ENCODE measurements at places on chromosomes 3 and 15. TPM values are rescaled to one million over a fixed set of nuclear protein-coding genes. Genes with fewer than 3 reads are reported as not detected.

Gene NEK11
- total RNA-seq: 3.6 TPM

Gene FEM1B
- total RNA-seq: 30.8 TPM

Gene EXD1
- not detected for total RNA-seq

Gene PATL2
- total RNA-seq: not detected

Gene TIMP4
- not detected for total RNA-seq

Gene ECE2
- not detected for total RNA-seq

Gene TP63
- not detected for total RNA-seq

Gene PLSCR2
- not detected for total RNA-seq

Gene GOLGA8A
- 3.1 TPM for total RNA-seq

Gene ACP3
- total RNA-seq: not detected

Gene DGKG
- total RNA-seq: 0.36 TPM

Gene PPP1R14D
- not detected for total RNA-seq

Gene DISP2
- total RNA-seq: 0.13 TPM

Gene IMPG2
- 0.07 TPM for total RNA-seq

Gene CLDN18
- total RNA-seq: not detected

Gene EAF1
- 15.4 TPM for total RNA-seq

Gene ZPLD1
- 0.11 TPM for total RNA-seq

Gene HCLS1
- 0.47 TPM for total RNA-seq

Gene FGD5
- not detected for total RNA-seq

- no peak for DNase-seq
- H3K27me3 ChIP-seq: no peaks in the 10 kb centered on the region
- H3K4me3 ChIP-seq: no peak overlapping the region
- H3K27ac ChIP-seq: no peak overlapping the region
- H3K36me3 ChIP-seq: no peaks in the 10 kb centered on the region
Observed at GRCh38 chr15:36175186-36175740, 404.2 kb upstream of the CDIN1 start.

DNA sequence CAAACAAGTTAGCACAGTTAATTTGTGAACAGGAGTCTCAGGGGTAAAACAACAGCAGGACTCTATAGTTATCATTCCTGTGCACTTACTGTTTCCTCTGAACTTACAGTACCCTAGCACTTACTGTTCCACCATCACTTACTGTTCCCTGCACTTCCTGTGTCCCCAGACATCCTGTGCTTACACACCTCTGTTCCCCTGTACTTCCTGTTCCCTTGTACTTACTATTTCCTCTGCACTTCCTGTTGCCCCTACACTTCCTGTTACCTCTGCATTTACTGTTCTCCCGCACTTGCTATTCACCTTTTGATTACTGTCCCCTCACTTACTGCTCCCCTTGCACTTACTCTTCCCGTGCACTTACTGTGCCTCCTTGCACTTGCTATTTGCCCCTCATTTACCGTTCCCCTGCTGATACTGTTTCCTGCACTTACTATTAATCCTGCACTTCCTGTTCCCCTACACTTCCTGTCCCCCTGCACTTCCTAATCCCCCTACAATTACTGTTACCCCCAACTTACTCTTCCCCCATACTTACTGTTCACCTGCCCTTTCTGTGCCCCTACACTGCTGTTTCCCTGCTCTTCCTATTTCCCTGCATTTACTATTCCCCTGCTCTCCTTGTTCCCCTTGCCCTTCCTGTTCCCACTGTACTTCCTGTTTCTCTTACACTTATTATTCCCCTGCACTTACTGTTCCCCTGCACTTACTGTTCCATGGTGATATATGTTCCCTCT, 30.3 kb downstream of the TPRA1 start:
- H3K27ac ChIP-seq: no peak overlapping the region
- no peaks in the 10 kb centered on the region for H3K4me1 ChIP-seq
- H3K36me3 ChIP-seq: peaks cover 9% of the 10 kb centered on the region
- peaks cover 19% of the 10 kb centered on the region for H3K27me3 ChIP-seq
- no peak for DNase-seq

DNA sequence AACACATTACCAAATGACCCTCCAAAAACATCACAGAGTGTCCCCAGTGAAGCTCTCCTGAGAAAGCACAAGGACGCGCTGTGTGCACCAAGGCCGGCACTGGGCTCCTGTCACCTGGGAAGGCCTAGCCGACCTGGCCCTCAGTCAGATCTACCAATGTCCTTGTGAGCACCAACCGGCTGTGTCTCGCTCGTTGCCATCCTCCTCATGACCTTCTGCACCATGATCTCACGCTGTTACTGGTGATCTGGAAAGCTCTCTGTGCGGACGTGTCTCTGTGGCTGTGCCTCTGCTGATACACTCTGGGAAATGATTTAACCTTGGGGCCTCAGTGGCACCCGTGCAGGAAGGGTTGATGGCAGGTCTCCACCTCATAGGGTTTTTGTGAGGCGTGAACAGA, 24.2 kb downstream of the ZXDC start:
- peaks cover 32% of the 10 kb centered on the region for H3K36me3 ChIP-seq
- H3K27ac ChIP-seq: no peak overlapping the region
- H3K27me3 ChIP-seq: peaks cover 3% of the 10 kb centered on the region
- no peak for DNase-seq
- H3K4me1 ChIP-seq: peaks cover 12% of the 10 kb centered on the region
- H3K4me3 ChIP-seq: no peak overlapping the region

GRCh38 chr3:123778991-123779622, 105.0 kb downstream of the MYLK start:
- H3K27ac ChIP-seq: peak overlapping the region; percentile 34
- no peak for DNase-seq
- H3K4me1 ChIP-seq: peaks cover 89% of the 10 kb centered on the region

GRCh38 chr3:187788984-187789857, 44.0 kb upstream of the BCL6 start:
- no peak for DNase-seq
- H3K36me3 ChIP-seq: no peaks in the 10 kb centered on the region
- H3K27ac ChIP-seq: no peak overlapping the region
- H3K27me3 ChIP-seq: peaks cover 8% of the 10 kb centered on the region
- H3K4me3 ChIP-seq: no peak overlapping the region
- no peaks in the 10 kb centered on the region for H3K4me1 ChIP-seq

- H3K27ac ChIP-seq: no peak overlapping the region
- H3K36me3 ChIP-seq: no peaks in the 10 kb centered on the region
- peaks cover 13% of the 10 kb centered on the region for H3K27me3 ChIP-seq
- H3K4me3 ChIP-seq: no peak overlapping the region
- H3K4me1 ChIP-seq: no peaks in the 10 kb centered on the region
Observed at GRCh38 chr3:66527246-66527645, 26.4 kb upstream of the LRIG1 start.

GRCh38 chr3:98580401-98581386, 12.7 kb downstream of the CPOX start:
- peaks cover 27% of the 10 kb centered on the region for H3K36me3 ChIP-seq
- H3K27ac ChIP-seq: no peak overlapping the region
- H3K27me3 ChIP-seq: peaks cover 4% of the 10 kb centered on the region
- no peak overlapping the region for H3K4me3 ChIP-seq
- no peak for DNase-seq

DNA sequence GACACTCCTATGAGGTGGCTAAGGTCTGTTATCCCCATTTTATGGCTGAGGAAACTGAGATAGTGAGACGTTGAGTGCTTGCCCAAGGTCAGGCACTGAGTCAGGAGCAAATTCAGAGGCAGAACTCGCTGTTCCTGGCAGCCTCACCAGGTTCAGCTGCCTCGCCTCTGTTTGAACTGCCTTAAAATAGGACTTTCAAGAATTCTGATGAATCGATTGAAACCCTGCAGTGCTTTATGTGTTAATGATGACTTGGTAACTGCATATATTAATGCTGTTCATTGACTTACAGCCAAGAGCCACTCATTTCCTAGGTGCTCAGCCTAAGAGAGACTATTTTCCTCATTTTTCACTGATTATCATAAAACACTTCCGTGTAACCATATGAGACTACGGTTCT, 79.5 kb upstream of the BHLHE40 start:
- DNase-seq: no peak
- peaks cover 7% of the 10 kb centered on the region for H3K27me3 ChIP-seq
- no peak overlapping the region for H3K4me3 ChIP-seq
- no peak overlapping the region for H3K27ac ChIP-seq

DNA sequence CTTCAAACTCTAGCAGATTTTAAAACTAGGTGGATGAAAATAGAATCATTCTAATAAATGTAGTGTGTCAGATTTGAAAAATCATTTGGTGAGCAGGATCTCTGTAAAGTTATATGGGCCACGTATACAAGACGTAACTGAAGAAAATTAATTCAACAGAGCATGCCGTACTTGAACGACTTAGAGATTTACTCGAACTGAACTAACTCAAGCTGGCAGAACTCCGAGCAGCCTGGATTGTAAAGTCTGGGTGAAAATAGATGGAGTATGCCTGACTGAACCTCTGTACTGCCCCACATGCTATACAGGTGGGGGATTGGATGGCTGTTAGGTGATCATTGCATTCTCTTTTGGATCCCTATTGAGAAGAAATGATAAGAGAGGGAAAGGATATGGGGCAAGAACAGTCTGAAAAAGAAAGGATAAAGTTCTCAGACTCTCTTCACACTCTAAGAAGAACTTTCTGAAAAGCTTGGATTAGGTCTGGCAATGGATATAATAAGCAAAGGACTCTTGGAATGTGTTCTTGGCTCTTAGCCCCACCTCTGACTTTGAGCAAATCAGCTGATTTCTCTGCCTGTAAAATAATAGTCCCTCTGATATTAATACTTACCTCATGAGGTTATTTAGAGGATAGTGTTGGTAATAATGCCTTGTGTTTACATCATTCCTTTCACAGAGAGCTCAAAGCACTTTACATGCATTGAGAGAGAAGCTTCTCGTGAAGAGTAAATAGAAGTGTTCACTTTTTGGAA, 147.5 kb downstream of the FILIP1L start:
- H3K27me3 ChIP-seq: no peaks in the 10 kb centered on the region
- peaks cover 48% of the 10 kb centered on the region for H3K4me1 ChIP-seq
- no peak overlapping the region for H3K27ac ChIP-seq
- peak; percentile 10 for DNase-seq
- H3K4me3 ChIP-seq: no peak overlapping the region
- no peaks in the 10 kb centered on the region for H3K36me3 ChIP-seq

- peak; percentile 52 for DNase-seq
- no peaks in the 10 kb centered on the region for H3K36me3 ChIP-seq
- H3K4me1 ChIP-seq: peaks cover 32% of the 10 kb centered on the region
- H3K4me3 ChIP-seq: no peak overlapping the region
- H3K27me3 ChIP-seq: peaks cover 11% of the 10 kb centered on the region
Observed at GRCh38 chr3:159586571-159587202, 401.9 kb upstream of the IL12A start.

GRCh38 chr3:122456074-122456473, 40.2 kb upstream of the WDR5B start:
- no peaks in the 10 kb centered on the region for H3K27me3 ChIP-seq
- no peak for DNase-seq
- H3K4me1 ChIP-seq: no peaks in the 10 kb centered on the region
- H3K27ac ChIP-seq: no peak overlapping the region
- no peak overlapping the region for H3K4me3 ChIP-seq

GRCh38 chr3:123481071-123481470, 32.2 kb upstream of the ADCY5 start:
- no peak overlapping the region for H3K27ac ChIP-seq
- DNase-seq: no peak
- no peaks in the 10 kb centered on the region for H3K4me1 ChIP-seq
- peaks cover 33% of the 10 kb centered on the region for H3K27me3 ChIP-seq

GRCh38 chr3:187798531-187799530, 53.6 kb upstream of the BCL6 start:
- no peaks in the 10 kb centered on the region for H3K4me1 ChIP-seq
- H3K4me3 ChIP-seq: no peak overlapping the region
- H3K27ac ChIP-seq: no peak overlapping the region
- H3K27me3 ChIP-seq: peaks cover 3% of the 10 kb centered on the region

- H3K27ac ChIP-seq: no peak overlapping the region
- H3K27me3 ChIP-seq: no peaks in the 10 kb centered on the region
- H3K36me3 ChIP-seq: no peaks in the 10 kb centered on the region
- no peak for DNase-seq
Observed at GRCh38 chr15:97941572-97941971, 18.9 kb upstream of the ARRDC4 start.

GRCh38 chr3:149736175-149736952, 15.9 kb downstream of the COMMD2 start:
- peak; percentile 18 for DNase-seq
- no peaks in the 10 kb centered on the region for H3K27me3 ChIP-seq
- H3K4me3 ChIP-seq: no peak overlapping the region
- peak overlapping the region; percentile 61 for H3K27ac ChIP-seq
- peaks cover 16% of the 10 kb centered on the region for H3K4me1 ChIP-seq

DNA sequence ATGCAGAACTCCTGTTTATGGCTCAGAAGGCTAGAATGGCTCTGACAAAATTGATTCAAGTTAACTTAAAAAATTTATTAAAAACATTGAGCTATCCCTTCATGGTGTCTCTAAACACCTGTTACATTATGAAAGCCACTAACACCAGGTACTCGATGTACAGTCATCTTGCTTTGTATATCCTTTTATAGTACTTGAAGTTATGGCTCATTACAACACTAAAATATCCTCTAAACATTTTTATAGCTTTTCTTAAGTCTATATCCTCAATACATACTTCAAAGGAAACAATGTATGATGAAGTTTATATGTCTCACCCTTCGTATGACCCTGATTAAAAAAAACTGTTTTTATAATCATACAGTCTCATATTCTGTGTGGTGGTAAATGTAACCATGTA, 38.2 kb downstream of the SLITRK3 start:
- H3K4me3 ChIP-seq: no peak overlapping the region
- H3K4me1 ChIP-seq: no peaks in the 10 kb centered on the region
- H3K27me3 ChIP-seq: no peaks in the 10 kb centered on the region
- DNase-seq: no peak

GRCh38 chr3:30285188-30286006, 321.0 kb upstream of the TGFBR2 start:
- no peaks in the 10 kb centered on the region for H3K27me3 ChIP-seq
- peaks cover 15% of the 10 kb centered on the region for H3K36me3 ChIP-seq
- peak overlapping the region; percentile 68 for H3K27ac ChIP-seq
- peaks cover 83% of the 10 kb centered on the region for H3K4me1 ChIP-seq
- DNase-seq: no peak

All from HFFc6 (cell line).